ENCODE measurements at places on chromosomes 4 and X.

- peak; percentile 59 for DNase-seq
Observed at GRCh38 chrX:44873415-44874276, 658 bp downstream of the KDM6A start.

DNA sequence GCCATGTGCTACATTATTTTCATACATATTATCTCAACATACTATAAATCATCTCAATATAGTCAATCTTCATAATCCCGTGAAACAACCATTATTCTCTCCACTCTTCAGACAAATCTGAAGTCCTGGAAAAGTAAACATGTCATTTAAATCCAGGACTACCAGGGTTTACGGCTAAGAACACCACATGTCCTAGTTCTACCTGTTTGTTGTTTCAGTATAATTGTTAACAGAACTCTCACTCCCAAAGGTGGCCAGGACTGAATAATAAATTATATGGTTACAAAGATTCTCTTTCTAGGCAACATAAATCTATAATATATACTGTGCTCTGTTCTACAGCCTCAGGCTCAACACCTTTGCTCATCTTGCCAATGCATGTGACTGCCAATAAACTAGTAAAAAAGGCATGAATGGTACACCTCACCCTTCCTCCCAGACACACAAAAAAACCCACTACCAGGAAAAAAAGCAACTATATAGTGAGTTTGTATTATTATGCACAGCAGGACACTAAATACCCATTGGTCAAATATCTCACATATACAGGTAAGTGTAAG, 20.1 kb downstream of the EIF4E start:
- DNase-seq, result no peak

DNA sequence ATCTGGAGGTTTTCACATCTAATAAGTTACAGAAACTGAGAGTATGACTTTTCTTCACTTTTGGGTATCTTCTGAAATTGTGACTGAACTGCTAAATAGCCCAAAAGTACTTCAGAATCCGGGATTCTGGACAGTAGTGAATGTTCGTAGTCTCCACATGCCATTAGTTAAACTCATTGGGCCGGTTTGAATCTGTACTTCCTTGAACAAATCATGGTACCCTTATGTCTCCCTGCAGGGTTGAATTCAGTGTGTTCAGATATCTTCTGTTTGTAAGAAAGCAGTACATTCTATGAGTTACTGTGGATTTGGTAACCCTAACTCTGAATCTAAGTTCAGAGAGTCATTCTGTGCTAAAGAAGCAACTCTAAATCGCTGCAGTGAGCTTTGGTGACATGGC, 33.6 kb downstream of the FAM193A start:
- no peak for DNase-seq

DNA sequence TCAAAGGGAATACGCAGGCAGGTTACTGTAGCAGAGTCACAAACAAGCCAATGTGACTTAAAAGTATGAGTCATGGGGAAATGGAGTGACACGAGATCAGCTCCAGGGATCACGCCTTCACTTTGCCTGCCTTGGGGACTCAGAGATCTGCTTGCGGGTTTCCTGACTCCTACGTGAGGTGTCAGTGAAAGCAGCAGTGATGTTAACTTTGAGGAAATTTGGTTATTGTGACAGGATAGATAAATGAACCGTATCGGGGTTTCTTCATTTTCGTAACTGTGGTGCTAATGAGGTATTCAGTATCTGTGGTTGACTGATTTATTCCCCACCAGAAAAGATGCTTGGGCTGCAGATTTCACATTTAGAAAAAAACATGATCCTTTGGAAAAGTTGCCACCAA, 383.3 kb upstream of the ZFP42 start:
- DNase-seq, result no peak

- DNase-seq, result peak; percentile 63
Observed at GRCh38 chrX:149286940-149287349, 218.2 kb downstream of the IDS start.

- DNase-seq, result no peak
Observed at GRCh38 chr4:176601124-176601523, 191.6 kb downstream of the VEGFC start.

- no peak for DNase-seq
Observed at GRCh38 chr4:155208258-155209054, at the start of gene NPY2R. TSS of gene NPY2R (plus strand) at chr4:155208636. CDS start at chr4:155213940, 5,304 bp downstream.

DNA sequence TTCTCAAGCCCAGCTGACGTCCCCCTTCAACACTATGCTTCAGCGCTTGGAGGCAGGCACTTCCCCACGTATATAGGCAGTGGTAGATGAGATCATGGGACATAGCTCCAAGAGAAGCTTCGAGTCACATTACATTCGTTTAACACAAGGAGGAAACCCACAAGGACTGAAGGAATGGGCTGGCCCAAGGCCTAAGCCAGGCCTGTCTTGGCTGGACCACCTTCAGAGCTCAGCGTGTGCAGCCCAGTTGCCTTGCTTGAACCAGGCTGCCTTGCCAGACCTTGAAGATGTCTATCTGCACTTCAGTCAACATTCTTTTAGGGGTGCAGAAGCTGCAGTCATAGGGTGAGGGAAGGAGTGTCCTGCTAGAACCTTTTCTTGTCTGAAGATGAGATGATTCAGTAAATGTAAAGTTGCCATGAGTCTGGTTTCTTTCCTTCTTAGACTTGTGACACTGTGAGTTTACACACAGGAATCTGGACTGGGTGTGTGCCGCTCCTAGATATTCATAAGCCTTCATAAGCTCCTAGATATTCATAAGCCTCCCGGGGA, 144.1 kb upstream of the RBPJ start:
- no peak for DNase-seq

DNA sequence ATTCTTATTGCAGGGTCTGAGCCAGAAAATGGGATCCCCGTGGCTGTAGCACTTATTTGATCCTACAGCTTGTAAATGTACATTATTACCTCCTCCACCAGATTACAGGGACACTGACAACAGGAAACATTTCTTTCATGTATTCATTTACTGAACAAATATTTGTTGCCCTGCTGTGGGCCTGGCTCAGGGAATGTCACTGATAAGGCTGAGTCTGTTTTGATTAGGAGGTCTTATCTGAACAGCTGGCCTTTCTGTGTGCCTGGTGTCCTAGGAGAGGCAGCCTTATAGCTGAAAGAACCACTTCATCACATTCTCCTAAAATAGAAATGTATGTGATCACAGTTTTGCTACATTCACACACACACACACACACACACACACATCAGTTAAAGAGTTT, 45.5 kb upstream of the PROM1 start:
- DNase-seq, result no peak

GRCh38 chr4:40228497-40229365, 31.9 kb downstream of the RHOH start:
- DNase-seq, result peak; percentile 64

GRCh38 chrX:5724123-5724522, 504.5 kb downstream of the NLGN4X start:
- DNase-seq, result no peak

GRCh38 chr4:33625748-33626147, 2618.6 kb downstream of the ARAP2 start:
- DNase-seq, result no peak

DNA sequence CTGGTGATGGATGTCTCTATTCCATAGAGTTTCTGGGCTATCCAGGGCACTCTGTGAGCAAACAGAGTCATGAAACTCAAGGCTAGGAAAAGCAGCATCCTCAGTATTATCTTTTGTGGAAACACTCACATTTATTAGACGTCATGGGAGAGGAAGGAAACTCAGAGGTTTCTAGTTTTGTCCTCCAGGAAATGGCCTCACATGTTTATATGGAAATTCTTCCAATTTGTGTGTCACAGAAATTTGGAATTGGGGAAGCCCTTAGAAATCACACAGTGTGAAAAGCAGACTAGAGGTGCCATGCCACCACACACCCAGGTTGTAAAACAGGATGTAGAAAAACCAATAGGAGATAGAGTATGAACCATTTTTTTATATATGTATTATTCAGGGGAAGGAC, 31.1 kb downstream of the IDS start:
- DNase-seq, result no peak

- DNase-seq, result no peak
Observed at GRCh38 chr4:70203601-70204000, 8.1 kb downstream of the ODAM start.

DNA sequence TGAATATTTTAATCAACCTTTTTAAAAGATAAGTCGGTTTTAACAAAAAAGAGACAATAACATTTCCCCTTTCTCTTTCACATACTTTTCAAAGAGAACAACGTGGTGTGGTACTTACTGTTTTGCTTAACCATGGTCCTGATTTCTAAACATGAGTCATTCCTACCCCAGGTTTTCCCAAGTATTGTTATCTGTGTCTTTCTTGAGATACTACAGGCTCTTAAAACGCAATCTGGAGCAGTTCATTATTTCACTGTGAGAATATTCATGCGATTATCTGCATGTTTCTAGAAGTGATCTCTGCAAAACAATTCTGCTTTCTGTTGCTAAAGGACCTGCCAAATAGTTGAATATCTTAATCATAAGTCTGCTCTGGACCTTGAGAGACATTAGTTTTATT, 127.3 kb downstream of the TENM3 start:
- DNase-seq, result no peak

DNA sequence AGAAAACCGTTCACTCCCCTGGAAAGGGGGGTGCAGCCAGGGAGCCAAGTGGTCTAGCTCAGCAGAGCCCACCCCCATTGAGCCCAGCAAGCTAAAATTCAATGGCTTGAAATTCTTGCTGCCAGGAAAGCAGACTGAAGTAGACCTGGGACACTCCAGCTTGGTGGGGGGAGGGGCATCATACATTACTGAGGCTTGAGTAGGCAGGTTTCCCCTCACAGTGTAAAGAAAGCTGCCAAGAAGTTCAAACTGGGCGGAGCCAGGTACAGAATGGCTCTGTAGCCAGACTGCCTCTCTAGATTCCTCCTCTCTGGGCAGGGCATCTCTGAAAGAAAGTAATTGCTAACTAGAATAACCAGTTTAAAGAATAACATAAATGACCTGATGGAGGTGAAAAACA, 372.3 kb upstream of the F9 start:
- DNase-seq, result no peak

GRCh38 chrX:41332408-41333002, 1.5 kb upstream of the DDX3X start:
- DNase-seq, result peak; percentile 55

DNA sequence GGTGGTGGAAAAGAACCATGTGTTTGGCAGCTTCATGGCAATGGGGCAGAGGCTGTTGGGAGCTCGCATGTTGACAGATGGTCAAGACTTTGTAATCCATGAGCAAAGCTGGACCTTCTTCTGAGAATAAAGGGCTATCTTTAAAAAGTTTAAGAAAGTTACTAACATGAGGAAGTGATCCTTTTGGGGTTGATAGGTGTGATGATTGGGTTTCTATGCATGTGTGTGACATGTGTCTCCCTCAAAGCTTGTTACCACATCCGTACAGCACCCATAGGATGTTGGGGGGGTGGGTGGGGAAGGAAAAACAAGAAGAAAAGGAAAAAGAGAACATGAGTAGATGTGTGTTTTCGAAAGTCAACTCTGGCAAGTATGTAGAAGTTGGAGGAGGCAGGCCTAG, 123.0 kb upstream of the TLR3 start:
- DNase-seq, result no peak

- no peak for DNase-seq
Observed at GRCh38 chrX:106997611-106998010, 2.4 kb downstream of the MORC4 start.

DNA sequence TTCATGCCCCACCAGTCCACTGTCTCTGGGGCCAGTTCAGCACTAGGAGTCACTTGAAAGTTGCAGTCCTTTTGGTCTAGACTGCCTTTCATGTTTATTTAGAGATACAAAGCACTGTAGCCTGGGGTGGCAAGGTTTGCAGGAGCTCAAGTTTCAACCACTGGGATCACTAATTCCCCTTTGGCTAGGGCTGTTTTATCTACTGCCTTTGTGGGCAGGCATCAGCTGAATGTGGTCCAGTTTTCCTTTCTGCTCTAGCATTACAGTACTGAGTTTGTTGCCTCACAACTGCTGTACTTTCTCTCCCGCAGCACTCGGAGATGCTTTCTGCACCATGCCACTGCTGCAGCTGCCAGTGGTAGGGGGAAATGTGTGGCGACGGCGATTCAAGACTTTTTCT, 222.3 kb upstream of the HDX start:
- DNase-seq, result no peak

GRCh38 chr4:6527259-6527658, 47.7 kb upstream of the MAN2B2 start:
- no peak for DNase-seq

DNA sequence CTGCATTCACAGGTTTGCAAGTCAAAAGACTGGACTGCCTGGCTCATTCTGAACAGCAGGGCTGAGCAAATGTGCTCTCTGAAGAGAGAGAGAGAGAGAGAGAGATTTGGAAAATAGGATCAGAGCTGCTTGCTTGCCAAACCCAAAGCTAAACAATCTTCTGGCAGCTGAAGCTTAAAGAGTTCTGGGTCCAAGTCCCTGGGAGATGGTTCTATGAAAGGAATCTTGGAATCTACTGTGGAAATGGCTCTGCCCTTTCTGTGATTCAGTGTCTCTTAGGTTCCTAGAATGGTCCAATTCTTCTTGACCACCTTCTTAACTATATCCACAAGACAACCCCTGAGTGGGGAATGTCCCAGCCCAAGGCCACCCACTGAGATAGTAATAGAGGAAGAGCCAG, 66.1 kb upstream of the EFNB1 start:
- DNase-seq, result no peak

DNA sequence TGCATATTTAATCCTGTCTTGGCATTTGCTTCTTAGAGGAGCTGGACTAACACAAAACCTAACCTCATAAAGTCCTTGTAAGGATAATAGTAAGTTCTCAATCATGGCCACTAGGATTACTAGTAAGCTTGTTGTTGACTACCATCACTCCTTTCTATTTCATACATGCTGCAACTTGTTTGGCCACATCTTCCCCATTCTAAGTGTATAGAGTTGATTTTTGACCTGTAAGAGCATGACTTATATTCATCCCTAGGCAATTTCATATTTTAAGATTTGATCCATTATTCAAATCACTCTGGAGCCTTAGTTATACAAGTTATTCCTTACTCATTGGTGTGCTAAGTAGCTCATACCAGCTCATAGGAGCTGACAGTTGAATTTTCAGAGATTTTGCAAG, 109.4 kb downstream of the EFHC2 start:
- no peak for DNase-seq

GRCh38 chr4:118935819-118936218, 47.2 kb downstream of the SYNPO2 start:
- DNase-seq, result no peak

GRCh38 chr4:3046162-3046561, 28.2 kb downstream of the HTT-AS start:
- DNase-seq, result no peak

GRCh38 chrX:142994988-142995387, 30.7 kb upstream of the SPANXN4 start:
- DNase-seq, result no peak
